ENCODE measurements at places on chromosomes 16 and 17.

GRCh38 chr17:71866095-71866494, 254.7 kb upstream of the SOX9 start:
- DNase-seq: no peak

GRCh38 chr17:77641718-77642117, 316.8 kb upstream of the TNRC6C start:
- DNase-seq: no peak

DNA sequence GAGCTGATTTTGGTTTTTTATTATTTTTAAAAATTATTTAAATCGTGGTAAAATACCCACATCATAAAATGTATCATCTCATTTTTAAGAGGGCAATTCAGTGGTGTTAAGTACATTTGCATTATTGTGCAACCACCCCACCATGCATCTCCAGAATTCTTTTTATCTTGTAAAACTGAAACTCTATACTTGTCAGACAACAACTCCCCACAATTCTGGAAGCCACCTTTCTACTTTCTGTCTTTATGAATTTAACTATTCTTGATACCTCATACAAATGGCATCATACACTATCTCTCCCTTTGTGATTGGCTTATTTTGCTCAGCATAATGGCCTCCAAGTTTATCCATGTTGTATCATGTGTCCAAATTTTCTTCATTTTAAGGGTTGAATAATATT, 97.9 kb downstream of the HS3ST3B1 start:
- no peak for DNase-seq

DNA sequence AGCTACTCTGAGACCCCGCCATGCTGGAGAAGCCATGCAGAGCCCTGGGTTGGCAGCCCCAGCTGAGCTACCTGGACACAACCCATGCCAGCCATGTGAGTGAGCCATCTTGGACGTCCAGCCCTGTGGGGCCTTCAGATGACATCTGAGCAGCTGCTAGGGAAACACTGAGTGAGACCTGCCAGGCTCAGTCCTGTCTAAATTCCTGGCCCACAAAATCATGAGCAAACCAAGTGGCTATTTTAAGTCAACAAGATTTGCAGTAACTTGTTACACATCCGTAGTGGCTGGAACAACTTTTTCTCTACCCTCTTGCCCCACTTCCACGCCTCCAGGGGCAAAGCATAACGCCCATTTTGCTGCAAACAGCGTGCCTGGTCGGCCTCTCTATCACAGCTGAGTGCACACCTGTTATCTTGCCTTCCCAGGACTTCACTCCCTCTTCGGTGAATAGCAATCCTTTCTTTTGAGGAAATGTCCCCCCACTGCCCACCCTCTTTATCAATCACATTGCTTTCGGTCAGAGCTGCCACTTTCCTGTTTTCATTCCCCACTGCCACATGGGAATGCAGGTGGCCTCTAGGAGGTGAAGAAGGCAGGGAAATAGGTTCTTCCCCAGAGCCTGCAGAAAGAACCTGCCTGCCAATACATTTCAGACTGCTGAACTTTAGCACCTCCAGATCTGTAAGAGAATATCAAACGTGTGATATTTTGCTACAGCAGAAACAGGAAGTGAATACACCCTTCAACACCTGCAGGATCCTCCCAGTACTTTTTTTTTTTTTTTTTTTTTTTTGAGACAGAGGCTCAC, 7.4 kb upstream of the SCIMP start:
- no peak for DNase-seq

DNA sequence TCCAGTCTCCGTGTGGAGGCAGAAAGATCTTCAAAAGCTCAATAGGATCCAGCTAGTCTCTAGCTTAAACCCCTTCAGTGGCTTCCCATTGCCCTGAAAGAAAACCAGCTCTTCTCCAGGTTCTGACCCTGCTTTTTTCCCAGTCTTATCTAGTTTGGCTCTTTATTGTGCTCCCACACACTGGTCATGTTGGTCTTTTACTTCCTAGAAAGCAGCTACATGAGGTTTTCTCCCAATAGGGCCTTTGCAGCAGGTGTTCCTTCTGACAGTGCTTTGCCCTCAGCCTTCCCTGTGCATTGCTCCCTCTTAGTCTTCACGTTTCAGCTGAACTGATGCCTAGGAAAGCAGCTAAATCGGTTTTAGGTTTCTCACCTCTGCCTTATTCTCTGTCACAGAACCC, 21.7 kb upstream of the ABCA3 start:
- DNase-seq: no peak

DNA sequence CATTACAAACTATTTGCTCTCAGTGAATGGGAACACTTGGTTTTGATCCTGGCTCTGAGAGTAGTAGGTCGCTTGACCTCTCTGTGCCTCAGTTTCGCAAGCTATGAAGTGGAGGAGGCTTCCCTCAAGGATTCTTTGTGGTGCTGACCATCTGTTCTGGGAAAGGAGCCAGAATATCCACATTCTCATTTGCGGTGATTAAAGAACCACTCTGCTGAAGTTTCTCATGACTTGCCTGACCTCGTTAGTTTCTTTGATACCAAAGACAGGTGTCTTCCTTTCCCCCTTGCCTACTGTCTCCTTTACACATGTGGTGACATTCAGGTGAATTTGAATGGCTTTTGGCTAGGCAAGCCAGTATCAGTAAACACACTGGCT, 116.0 kb downstream of the SNX29 start:
- no peak for DNase-seq

GRCh38 chr17:21368545-21369246, 7.5 kb upstream of the KCNJ12 start:
- peak; percentile 77 for DNase-seq

GRCh38 chr17:34683390-34683789, 104.0 kb downstream of the TMEM132E start:
- no peak for DNase-seq

DNA sequence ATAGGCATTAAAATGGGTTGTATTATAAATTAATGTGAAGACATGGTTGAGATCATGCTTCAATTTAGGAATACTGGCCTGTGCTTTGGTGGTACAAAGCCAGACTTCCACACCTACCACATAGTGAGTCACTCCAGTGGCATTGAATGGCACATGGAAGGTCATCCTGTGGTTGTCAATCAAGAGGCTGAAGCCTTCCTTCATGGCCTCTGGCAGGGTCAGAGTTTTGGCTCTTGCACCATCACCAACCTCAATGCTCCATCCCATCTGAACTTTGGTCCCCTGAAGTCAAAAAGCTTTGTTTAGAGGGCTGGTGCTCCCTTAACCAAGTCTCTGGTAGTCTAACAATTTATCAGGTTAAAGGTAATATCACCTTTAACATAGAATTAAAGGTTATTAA, 6.1 kb downstream of the ZP2 start:
- DNase-seq: no peak

DNA sequence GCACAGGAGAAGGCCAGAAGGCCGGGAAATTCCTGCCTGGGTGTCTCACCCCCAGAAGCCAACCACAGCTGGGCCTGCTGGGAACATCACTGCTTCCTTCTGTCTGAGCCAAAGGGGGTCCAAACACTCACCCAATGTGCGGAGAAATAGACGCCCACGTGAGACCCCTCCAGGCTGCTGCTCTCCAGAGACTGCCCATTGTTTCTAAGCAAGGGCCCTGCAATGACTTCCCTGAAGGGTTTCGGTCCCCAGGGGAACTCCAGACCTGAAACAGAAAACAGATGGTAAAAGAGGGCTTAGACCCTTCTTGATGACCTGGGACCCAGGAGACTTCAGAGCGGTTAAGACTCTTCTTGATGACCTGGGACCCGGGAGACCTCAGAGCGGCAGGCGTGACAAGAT, 41.3 kb downstream of the MRM3 start:
- peak; percentile 97 for DNase-seq

- DNase-seq: no peak
Measured at GRCh38 chr17:31579265-31579664, 187.8 kb downstream of the RAB11FIP4 start.

DNA sequence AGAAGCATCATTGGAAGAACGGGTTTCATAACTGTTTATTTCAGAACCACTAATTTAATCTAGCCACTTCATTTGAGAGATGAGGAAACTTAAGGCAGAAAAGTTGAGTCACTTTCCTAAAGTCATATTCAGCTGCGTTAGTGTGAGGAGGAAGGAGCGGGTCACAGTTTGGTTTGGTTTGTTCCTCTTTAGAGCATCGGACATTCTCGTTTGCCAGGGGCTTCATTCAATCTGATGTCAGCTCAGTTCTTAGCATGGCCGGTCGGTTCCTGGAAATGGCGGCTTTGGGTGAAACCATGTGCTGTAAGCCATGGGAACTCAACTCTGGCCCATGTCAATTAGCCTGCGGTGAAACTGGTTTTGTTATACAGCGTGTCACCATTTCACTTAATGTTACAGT, 186.5 kb downstream of the LGALS9B start:
- no peak for DNase-seq
